ENCODE measurements at places on chromosomes 1 and 21.

DNA sequence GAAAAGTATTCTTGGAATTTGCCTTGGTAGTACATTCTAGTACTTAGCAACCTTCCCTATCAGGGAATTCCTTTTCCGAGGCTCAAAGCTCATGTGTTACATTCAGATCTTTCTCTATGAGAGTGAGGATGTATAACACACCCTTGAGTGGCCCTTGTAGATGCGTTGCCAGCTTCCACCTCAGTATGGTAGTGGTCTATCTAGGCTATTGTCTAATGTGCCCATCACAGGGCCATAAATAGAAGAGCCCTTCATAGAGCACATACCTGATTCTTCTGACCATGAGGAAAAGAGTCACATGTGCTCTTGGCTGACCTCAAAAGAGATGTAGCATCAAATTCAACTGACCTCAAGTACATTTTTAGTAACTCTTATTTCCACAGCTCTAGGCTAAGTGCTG lies 14.0 kb upstream of the ZC3H11B start:
- no peak for DNase-seq

GRCh38 chr21:36859744-36860501 lies 106.5 kb downstream of the HLCS start:
- DNase-seq: no peak

DNA sequence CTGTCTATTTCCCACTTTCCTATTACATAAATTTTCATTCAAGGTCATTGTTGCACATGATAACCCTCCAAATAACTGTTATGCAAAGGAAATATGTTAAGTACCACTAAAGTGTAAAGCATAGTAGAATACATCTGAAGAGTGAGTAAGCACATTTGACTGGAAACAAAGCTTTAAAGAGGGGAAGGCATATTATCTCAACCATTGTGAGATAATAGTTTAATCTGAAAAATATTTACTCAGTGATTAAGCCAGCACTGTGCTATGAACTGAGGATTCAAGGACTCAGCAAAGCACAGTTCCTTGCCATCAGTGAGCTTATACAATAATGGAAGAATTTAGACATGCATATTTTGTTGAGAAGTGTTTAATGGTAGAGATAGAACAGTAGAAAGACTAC lies 127.4 kb downstream of the HMCN1 start:
- no peak for DNase-seq

GRCh38 chr1:198563583-198563982 lies 23.1 kb upstream of the ATP6V1G3 start:
- DNase-seq: no peak

DNA sequence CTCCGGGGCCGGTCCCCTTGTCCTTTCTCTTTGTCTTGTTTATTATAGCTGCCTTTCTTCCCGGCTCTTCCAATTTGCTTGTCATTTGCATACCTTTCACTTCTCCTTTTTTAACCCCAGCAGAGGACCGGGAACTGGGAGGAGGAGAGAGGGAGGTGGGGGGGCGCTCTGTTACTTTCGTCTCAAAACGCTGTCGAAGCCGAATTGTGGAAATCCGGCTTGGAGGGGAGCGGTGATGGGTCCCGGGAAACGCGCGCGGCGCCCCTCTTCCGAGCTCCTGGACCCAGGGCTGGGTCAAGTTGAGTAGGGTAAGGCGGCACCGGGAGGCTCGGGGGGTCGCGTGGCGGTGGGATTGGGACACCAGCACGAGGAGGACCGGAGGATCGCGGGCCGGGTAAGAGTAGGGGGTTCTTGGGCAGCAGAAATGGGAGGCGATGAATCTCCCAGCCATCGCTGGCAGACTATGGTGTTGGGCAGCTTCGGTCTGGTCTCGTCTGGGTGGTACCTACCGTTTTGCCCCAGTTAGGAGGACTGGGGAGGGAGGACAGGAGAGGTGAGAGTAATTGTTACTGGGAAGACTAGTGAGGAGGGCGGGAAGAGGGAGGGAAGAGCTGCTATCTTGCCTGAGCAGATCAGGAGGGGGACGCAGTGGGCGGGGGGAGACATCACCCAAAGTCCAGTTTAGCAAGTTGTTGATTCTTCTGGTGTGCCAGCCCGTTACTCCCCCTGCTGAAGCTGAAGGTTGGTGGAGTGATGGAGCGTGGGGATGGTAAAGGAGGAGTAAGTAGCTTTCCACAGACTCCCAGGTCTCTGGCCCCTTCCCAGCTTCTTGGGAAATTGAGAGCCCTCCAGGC lies 1.5 kb downstream of the PROX1 start:
- peak; percentile 14 for DNase-seq

- no peak for DNase-seq
Measured at GRCh38 chr1:7688659-7689058, 82.4 kb upstream of the VAMP3 start.

- DNase-seq: no peak
Measured at GRCh38 chr1:116754198-116754977, at the start of gene CD2. Gene CD2, plus strand, starts transcription at chr1:116754430. Its CDS starts 63 bp downstream, at chr1:116754493.

DNA sequence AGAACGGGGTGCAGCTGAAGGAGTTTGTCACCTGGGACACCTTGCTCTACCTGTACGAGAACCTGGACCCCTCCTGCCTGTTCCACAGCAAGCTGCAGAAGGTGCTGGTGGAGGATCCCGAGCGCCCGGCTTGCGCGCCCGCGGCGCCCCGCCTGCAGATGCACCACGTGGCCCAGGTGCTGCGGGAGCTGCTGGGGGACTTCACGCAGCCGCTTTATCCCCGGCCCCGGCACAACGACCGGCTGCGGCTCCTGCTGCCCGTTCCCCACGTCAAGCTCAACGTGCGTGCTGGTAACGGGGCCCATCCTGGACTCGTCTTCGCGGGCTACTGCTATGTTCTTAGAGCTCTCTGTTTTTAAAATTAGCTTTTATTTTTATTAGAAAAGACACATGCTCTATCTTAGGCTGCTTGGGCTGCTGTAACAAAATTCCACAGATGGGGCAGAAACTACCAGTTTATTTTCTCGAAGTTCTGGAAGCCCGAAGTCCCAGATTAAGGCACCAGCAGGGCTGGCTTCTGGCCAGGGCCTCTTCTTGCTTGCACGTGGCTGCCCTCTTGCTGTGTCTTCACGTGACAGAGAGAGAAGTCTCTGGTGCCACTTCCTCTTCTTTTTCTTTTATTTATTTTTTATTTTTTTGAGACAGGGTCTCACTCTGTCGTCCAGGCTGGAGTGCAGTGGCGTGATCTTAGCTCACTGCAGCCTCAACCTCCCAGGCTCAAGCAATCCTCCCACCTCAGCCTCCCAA lies 38.1 kb downstream of the TRPM2 start:
- DNase-seq: no peak

GRCh38 chr21:14768042-14768441 lies 221.9 kb upstream of the SAMSN1 start:
- DNase-seq: no peak

DNA sequence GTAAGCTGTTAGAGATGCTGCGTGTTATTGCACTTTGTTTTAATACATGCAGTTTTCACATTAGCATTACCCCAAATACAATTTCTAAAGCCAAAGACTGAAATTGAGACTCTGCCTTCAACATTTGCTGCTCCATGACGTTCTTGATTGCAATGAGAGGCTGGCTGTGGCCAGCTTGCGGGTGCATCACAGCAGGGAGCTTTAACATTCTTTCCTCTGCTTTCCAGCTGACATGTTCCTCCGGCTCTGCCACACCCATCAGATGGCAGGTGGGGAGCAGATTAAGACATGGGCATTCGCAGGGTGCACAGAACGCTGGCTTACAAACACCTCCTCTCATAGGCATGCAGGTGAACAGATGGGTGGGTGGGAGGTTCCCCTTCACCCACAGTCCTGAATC lies 314.1 kb downstream of the DISC1 start:
- DNase-seq: no peak

- no peak for DNase-seq
Measured at GRCh38 chr1:165355139-165355976, 1.2 kb downstream of the LMX1A start.

DNA sequence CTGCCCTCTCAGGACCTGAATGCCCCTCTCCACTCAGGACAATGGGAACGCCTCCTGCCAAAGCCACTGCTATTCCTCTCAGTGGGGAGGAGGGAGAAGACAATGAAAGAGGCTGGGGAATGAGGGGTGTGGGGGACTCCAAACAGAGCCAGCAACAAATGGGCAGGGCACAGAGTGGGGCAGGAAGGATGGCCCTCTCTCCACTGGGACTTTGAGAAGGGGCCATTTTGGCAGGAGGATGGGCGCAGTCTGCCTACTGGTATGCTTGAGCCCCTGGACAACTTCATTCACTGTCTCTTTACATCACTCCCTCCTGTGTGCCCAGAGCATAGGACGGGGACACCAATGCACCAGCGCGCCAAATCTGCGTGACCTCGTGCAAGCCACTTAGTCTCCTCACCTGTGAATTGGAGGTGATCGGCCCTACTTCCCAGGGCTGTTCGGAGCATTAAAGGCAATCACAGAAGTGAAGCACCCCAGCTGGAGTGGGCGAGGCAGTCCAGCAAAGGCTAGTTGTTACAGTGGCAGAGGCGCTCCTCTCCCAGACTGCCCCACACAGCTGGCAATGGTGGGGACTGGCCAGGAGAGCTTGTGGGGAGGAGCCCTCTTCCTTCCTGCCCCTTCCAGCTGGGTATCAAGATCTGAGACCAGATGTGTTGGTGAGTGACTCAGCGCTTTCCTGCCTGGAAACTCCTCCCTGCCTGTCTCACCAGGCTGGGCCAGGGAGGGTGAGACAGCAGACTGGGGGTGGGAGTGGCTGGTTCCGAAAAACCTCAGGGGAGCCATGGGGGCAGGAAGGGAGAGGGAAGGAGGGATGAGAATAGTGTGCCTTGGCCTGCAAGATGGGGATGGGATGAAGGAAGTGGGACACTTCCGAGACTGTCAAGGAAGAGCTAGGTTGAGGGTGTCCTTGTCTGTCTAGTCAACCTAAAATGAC lies 22.4 kb upstream of the SYNC start:
- peak; percentile 18 for DNase-seq

DNA sequence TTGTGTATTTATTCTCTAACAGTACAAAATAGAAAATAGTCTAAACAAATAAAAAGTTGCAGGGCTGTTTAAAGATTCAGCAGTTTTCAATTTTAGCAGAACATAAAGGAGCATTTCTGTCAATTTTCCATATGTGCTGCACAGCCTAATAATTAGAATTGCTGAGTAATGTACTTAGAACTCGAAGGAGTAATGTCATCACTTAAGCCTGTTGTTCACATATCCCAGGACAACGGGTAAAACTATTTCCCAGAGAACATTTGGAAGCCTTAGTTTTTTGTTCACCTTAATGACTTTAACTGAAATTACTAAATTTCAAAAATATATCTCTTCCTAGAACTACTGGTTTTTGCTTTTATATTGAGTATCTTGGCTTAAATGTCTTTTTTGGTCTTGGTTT lies 81.6 kb downstream of the ZP4 start:
- DNase-seq: no peak

- DNase-seq: no peak
Measured at GRCh38 chr1:97143236-97143882, 421.8 kb downstream of the PTBP2 start.

- no peak for DNase-seq
Measured at GRCh38 chr1:245804696-245805095, 649.9 kb downstream of the KIF26B start.

- no peak for DNase-seq
Measured at GRCh38 chr1:64581843-64582185, 111.9 kb downstream of the CACHD1 start.

- DNase-seq: no peak
Measured at GRCh38 chr1:23576338-23577055, 17.2 kb upstream of the ID3 start.

DNA sequence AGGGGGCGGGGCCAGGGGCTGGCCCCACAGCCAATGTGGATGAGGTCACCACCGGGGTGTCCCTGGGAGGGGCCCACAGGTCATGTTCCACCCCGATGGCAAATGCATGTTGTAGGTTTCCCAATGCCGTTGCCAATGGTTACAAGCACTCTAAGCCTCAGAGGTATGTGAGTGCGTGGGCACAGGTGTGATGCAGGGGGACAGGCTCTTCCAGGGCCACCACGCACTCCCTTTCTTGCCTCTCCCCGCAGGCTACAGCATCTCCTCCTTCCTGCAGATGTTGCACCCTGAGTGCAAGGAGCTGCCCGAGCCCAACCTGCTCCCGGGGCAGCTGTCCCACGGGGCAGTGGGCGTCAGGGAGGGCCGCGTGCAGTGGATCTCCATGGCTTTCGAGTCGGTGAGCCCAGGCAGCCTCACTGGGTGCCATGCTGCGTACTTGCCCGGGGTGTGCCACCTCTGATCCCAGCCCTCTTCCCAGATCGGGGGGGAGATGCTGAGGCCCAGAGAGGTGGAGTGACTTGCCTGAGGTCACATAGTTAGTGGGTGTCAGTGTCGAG lies 52.4 kb downstream of the DISP3 start:
- no peak for DNase-seq

DNA sequence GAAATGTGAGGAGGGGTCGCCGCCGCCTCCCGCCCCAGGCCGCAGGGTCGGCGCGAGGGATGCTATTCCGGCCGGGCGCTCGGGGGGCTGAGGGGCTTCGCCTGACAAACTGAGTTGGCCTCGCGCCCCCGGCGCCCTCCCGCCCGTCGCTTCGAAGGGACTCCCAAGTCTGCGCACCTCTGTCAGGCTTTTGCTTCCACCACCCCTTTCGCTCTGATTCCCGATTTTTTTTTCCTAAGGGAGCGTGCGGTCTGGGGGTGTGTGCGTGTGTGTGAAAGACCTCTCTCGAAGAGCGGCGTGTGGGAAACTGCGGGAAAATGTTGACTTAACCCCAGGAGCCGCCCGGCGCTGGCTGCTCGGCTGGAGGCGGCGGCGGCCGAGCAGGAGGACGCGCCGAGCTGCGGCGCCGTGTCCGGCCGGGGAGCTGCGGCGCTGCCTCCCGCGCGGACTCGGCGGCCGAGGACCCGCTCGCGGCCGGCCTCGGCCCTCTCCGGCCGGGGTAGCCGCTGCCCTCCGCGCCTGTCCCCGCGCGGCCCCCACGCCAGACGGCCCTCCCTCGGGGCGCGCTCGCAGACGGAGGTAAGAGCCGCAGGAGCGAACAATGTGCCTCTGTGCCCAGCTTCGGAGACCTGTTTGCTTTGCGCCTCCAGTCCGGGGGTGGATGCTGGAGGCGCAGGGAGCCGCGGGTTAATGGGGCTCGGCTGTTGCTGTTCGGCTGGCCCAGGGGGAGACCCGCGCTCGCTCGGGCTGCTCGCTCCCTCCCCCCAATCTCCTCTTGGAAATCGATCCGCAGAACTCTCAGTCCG lies 1.1 kb downstream of the ADGRL2 start:
- peak; percentile 32 for DNase-seq

GRCh38 chr1:98267423-98267822 lies 346.6 kb upstream of the DPYD start:
- DNase-seq: no peak

GRCh38 chr1:215007880-215008279 lies 74.7 kb upstream of the KCNK2 start:
- no peak for DNase-seq

GRCh38 chr1:166350490-166350889 lies 183.7 kb upstream of the FAM78B start:
- no peak for DNase-seq

GRCh38 chr1:225980005-225980836 lies 18.9 kb downstream of the SDE2 start:
- DNase-seq: peak; percentile 12
